GM12878 (cell line): ENCODE measurements at places on chromosomes 3 and 15. TPM values are rescaled to one million over a fixed set of nuclear protein-coding genes. Genes with fewer than 3 reads are reported as not detected.

Gene TRAT1
- 0.18 and 0.56 TPM in 2 replicates for total RNA-seq

Gene MAP1A
- 0.10 and 0.16 TPM in 2 replicates for total RNA-seq

Gene SGO1
- total RNA-seq, result 16.5 and 21.2 TPM in 2 replicates

Gene TMEM266
- total RNA-seq, result 0.44 and 0.66 TPM in 2 replicates

Gene SLC38A3
- total RNA-seq, result 0.13 TPM in 1 of 2 replicates, not detected in the other

Gene SLCO2A1
- 0.05 TPM in 2 replicates for total RNA-seq

Gene TMEM212
- total RNA-seq, result not detected in 2 replicates
